Mammary epithelial cell (primary cell): ENCODE measurements at places on chromosomes 16 and 17.

- no peak for DNase-seq
Observed at GRCh38 chr17:73984941-73985340, 218.5 kb upstream of the RPL38 start.

GRCh38 chr17:60610473-60610872, 10.5 kb downstream of the PPM1D start:
- no peak for DNase-seq

GRCh38 chr16:27202923-27203506, 311 bp upstream of the KDM8 start:
- DNase-seq = no peak

DNA sequence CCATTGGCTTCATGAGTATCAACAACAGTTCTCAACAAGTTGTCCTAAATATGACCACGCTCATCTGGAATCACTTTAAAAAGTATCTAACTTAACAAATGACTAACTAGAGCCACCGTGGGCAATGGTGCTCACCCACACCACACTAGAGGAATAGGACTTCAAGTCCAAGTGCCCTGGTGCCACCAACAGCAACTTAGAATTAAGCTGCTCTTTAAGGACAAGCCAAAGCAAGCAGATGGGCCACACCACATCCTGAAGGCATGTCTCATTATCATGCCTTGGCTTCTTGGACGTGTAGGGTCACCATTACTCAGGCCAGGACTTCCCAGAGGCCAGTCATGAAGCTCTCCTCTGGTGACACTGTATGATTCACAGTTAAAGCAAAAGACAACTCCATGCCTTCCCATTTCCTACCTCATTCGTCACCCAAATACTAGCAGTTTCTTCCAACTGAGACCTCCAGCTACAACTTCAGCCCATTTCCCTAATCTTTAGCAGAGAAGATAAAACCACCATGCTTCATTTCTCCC, 9.4 kb upstream of the SLC6A4 start:
- peak; percentile 68 for DNase-seq

DNA sequence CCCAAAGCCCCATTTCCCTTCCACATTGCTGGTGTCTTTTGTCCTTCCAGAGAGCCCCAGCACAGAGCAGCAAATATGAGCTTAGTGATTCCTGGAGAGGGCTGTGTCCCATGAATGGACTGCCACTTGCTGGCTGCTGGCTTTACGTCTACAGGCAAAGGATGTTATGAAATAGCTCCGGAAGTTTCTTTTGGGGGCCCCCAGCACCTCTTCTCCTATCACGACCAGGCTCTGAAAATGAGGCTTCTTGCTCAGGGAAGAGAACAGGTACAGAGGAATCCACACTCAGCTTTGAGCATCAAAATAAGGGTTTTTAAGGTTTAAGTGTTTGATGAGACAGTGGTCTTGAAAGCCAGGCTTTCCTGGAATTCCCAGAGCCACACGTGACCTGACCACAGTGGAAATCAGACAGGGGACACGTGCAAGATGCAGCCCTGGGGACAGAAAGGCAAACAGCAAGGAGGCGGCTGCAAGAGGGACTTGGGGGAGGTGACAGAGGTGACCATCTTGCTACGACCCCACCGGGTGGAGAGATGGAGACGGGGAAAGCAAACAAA, 58.1 kb downstream of the ZDHHC7 start:
- no peak for DNase-seq

GRCh38 chr17:40153603-40154236, 13.4 kb downstream of the CASC3 start:
- DNase-seq = no peak

- no peak for DNase-seq
Observed at GRCh38 chr16:1196494-1196893, 28.6 kb downstream of the TPSG1 start.

GRCh38 chr17:38746849-38747462, 1.2 kb downstream of the PCGF2 start:
- DNase-seq = no peak

GRCh38 chr17:29357821-29358232, 32.3 kb upstream of the TAOK1 start:
- peak; percentile 12 for DNase-seq

GRCh38 chr17:40431231-40431602, 12.0 kb upstream of the IGFBP4 start:
- no peak for DNase-seq

DNA sequence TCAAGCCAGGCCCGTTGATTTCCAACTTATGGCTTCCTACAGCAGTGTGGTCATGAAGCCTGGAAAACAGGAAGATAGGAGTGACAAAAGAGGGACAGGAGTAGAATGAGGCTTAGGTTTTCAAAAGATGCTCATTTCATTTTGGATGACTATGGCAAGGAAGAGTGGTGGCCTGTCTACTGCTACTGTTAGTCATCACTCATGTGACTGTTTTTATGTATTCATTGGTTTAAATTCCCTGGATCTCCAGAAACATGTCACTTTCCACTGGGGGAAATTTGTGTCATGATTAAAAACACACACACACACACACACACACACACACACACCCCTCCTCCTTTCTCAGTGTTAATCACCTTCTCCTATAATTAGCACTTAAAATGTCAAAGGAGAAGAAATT, 1.1 kb upstream of the CYLD start:
- DNase-seq = peak; percentile 40

DNA sequence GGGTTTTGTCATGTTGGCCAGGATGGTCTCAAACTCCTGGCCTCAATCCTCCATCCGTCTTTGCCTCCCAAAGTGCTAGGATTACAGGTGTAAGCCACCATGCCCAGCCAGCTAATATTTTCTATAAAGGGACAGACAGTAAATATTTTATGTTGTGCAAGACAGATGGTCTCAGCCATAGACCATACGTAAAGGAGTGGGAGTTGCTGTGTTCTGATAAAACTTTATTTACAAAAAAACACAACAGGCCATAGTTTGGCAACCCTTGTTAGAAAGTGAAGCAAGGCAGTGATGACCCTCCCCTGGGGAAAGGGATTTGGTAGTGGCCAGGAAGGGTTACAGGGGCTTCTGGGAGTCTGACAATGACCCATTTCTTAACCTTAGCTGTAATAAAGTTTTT, 119.7 kb downstream of the GSG1L start:
- no peak for DNase-seq

DNA sequence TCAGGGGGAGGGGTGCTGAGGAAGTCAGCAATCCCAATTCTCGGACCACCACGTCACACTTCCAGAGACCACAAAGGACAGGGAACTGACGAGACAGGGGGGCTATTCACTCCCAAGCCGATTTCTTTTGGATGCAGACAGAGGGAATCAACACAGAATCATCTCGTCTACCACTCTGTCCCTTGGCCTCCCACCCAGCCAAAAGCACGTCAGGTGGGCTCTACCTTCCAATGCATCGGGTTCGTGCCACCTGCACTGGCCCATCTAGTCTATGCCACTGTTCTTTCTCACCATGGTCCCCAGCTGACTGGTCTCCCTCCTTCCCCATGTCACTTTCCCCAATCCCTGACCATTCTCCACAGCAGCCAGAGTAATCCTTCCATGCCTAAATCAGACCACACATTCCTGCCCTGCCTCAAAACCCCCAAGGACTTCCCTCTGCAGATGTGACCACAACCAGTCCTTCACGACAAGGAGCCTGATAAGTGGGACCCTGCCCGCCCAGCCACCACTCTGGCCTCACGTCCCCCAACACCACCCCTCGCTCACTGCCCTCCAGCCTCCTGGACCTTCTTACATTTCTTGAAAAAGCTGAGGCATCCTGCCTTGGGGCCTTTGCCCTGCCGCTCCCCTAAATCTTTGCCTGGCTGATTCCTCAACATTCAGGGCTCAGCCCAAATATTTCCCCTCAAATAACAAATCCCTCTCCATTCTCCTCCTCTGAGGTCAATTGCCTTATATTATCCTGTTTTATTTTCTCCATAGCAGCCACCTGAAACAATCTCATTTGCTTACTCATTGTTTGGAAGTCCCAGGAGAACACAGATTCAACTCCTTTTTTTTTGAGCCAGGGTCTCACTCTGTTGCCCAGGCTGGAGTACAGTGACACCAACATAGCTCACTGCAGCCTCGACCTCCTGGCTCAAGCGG, 70.4 kb downstream of the IL21R start:
- no peak for DNase-seq

DNA sequence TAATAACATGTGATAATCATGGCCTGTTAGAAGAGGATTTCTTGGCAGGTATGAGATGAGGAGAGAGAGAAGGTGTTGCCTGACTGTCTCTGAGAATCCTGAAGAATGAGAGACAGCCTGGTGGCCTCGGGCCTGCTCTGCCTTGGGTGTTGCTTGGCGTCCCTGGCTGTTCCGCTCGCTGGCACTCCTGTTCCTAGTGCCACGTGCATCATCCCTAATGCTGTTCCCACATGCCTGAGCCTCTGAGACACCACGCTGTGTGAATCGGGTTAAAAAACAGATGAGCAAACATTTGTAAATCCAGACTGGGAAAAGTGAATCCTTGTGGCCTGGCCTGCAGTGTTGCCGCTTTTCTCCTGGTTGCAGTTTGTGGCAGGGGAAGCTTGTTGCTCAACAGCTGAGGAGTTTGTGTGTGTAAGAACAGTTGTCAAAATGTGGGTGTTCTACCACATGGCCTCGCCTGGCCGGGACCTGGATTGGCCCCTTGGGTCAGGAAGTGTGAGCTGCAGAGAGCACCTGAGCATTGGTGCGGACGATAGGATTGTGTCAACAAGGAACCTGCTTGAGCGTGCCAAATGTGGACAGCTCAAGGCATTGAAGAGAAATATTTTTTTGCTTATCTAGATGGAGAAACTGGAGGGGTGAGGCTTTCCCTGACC, 22.0 kb downstream of the UBN1 start:
- no peak for DNase-seq

DNA sequence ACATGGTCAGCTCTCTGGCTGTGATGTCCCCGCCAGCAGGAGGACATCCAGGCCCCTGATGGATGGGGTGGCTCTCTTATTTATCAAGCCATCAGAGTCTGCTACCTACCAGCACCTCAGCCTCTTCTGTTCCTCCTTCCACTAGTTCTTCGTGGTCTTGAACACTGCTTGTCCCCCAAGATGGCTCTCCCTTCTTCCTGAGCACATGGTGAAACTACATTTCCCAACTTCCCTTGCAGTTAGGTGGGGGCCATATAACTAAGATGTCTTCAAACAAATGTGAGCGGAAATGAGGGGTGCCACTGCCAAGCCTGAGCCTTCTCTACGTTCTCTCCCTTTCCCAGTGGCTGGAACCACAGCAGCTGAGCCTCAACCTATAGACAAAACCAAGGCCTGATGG, 29.8 kb upstream of the CCDC182 start:
- no peak for DNase-seq

DNA sequence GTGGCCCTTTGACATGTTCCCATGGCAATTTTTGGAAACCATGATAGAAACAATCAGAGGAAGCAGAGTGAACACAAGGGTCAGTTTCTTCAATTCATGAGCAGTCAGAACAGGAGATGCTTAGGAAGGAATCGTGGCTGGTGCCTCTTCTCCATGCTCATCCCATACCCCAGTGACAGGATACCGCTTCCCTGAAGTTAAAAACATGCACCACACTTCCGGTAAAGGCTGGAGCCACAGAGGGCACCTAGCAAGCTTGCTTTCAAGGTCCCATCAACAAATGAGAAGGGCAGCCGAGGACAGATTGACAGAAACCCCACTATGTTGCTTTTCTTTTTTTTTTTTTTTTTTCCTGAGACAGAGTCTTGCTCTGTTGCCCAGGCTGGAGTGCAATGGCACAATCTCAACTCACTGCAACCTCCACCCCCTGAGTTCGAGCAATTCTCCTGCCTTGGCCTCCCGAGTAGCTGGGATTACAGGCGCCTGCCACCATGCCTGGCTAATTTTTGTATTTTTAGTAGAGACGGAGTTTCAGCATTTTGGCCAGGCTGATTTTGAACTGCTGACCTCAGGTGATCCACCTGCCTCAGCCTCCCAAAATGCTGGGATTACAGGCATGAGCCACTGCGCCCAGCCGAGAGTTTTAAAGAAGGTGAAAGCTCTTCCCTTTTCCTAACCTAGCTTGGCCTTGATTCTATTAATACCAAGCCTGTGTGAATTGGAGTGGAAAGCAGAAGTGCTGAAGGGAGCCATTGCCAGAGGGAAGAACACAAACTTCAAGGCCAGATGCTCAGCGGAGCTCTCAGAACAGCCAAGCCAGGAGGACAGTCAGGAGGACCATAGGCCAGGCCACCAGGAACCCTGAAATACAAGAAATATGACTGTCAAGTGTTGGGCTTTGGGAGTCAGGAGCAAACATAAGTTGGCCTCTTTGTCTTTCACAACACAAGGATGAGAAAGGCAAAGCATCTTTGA, 16.6 kb downstream of the GP2 start:
- no peak for DNase-seq

DNA sequence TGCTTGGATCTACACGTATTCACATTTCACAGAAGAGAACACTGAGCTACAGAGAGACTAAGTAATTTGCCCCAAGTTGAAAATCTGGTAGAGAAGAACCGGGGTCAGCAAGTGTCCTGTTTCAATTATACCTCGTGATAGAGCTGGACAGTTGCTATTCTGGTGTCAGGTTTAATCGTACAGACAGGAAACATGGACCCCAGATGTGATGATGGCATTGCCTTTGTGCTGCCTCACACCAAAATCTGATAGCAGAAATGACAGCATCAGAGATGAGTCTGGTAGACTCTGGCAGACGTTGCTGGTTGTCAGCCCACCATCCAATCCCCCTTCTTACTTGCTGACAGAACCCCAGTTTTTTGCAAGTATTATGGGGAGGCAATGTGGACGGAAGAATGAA, 112.1 kb upstream of the FOXF1 start:
- no peak for DNase-seq
